ENCODE measurements at places on chromosomes 16 and 17.
A peak's percentile ranks its signal among the peaks of the same experiment; 100 is the strongest.

- DNase-seq = no peak
- peaks cover 59% of the 10 kb centered on the region for H3K27me3 ChIP-seq
- H3K4me1 ChIP-seq = peaks cover 30% of the 10 kb centered on the region
- peak overlapping the region; percentile 84 for H3K4me3 ChIP-seq
- peak overlapping the region; percentile 80 for H3K27ac ChIP-seq
Measured at GRCh38 chr17:81395600-81396277, 482 bp downstream of the BAHCC1 start.

GRCh38 chr17:79281803-79282202, 207.2 kb downstream of the ENGASE start:
- H3K4me1 ChIP-seq = no peaks in the 10 kb centered on the region
- H3K27me3 ChIP-seq = no peaks in the 10 kb centered on the region
- H3K27ac ChIP-seq = no peak overlapping the region
- no peaks in the 10 kb centered on the region for H3K36me3 ChIP-seq

DNA sequence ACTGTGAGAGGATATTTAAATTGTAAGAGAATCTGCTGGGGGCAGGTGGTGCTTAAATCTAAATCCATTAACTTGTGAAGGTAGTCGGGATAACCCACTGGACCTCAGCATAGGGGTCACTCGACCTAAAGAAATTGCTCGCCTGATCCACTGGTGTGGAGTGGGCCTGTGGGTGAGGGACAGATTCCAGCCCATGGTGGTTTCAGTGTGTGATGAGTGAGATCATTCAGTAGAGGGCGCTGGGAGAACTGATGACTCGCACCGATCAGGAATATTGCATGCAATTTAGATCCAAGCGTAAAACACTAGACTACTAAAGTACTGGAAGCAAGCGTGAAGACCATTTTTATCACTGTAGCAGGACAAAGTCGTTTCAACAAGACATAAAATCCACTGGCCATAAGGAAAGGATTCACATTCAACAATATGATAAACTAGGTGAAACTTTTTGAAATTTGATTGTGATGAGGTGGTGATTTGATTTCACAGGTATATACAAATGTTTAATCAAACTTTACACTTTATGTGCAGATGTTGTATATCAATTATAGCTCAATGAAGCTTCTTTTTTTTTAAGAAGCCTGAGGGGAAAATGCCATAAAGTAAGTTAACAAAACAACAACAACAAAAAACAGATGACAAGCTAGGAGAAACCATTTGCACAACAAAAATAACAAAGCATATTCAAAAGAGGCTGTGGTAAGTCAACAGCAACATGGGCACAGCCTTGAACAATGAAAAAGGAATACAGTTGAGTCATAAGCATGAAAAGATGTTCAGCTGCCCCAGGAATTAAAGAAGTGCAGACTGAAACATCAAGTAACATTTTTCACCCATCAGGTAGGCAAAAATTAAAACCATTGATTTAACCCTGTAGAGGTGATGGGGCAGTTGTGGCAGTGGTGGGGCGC, 7.5 kb upstream of the TMEM170A start:
- no peak overlapping the region for H3K27ac ChIP-seq
- H3K4me3 ChIP-seq = no peak overlapping the region
- H3K4me1 ChIP-seq = peaks cover 6% of the 10 kb centered on the region

DNA sequence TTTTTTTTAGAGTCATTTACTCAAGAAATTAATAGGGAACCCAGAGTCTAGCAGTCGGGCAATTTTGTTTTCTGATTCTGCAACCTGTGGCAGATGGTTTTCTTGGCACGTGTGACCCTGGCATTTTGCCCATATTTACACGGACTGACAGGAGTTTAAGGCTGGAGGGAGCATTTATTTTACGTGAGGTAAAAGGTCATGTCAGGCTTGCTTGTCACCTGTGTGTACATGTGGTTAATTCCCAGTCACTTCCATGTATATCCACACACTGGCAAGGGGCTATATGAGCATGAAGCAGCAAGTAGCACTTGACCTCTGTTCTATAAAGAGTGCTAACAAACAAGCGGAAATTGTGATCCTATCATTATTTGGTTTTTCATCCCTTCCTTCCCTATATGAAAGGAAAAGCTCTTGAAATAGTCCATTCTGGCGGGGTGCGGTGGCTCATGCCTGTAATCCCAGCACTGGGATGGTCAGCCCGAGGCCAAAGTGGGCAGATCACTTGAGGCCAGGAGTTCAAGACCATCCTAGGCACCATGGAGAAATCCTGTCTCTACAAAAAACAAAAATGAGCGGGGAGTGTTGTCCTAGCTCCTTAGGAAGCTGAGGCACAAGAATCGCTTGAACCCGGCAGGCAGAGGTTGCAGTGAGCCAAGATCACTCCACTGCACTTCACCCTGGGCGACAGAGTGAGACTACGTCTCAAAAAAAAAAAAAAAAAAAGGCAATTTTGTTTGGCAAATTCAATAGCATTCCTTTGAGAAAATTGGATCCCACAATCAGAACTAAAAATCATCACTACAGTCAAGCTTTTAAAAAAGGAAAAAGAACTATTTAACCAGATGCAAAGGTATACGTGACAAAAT, 2.1 kb downstream of the SPAG9 start:
- peaks cover 69% of the 10 kb centered on the region for H3K4me1 ChIP-seq
- H3K4me3 ChIP-seq = peak overlapping the region; percentile 95
- DNase-seq = no peak

DNA sequence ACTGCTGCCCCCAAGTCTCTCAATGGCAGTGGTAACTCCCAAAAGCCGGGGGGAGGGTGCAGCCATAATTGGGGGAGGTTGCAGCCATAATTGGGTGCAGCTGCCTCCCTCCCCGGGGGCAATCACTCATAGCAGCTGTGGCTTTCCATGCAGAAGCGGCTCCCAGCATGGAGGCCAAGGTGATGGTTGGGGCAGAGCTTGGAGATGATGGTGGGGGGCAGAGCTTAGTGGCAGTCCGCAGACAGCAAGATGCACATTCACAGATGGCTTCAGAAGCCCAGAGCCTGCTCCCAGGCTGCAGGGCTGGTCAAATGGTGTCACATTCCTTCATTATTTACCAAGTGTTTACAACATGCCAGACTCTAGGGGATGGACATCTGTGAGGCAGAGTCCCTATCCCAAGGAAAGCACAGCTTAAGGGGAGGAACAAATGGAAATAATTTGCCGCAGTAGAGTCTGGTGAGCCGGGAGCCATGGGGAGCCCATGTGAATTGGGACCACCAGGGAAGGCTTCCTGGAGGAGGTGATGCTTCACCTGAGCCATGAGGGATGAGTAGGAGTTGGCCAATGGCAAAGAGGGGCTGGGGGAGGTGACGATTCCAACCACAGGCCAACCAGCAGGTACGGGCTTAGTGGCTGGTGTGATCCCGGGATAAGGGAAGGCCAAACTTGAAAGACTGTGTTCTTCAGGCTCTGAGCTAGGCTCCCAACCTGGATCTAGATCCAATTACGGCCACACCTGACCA, 8.1 kb downstream of the DOC2B start:
- H3K4me1 ChIP-seq = peaks cover 5% of the 10 kb centered on the region
- no peak for DNase-seq
- H3K27ac ChIP-seq = no peak overlapping the region
- no peak overlapping the region for H3K4me3 ChIP-seq
- H3K27me3 ChIP-seq = peaks cover 10% of the 10 kb centered on the region

- H3K27ac ChIP-seq = peak overlapping the region; percentile 84
- no peaks in the 10 kb centered on the region for H3K27me3 ChIP-seq
- DNase-seq = peak; percentile 32
- H3K4me1 ChIP-seq = peaks cover 100% of the 10 kb centered on the region
Measured at GRCh38 chr17:77472468-77473310, 331.9 kb downstream of the SEC14L1 start.

DNA sequence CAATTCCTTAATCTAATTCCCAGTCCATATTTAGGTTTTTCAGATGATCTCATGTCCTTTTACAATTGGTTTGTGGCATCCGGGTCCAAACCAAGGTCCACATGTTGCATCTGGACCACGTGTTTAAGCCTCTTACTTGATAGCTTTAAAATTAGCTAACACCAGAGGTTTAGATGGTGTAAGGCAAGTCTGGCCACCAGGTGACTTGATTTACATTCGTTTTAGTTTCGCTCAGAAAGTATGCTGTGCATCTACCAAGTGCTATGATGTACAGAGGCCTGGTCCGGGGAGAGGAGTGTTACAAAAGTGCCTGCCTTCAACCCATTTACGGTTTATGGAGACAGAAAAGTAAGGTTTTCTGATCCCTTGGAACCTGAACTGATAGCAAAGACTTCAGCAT, 878 bp upstream of the DNAJA2 start:
- peak overlapping the region; percentile 98 for H3K27ac ChIP-seq
- peak overlapping the region; percentile 92 for H3K4me3 ChIP-seq
- H3K36me3 ChIP-seq = peaks cover 10% of the 10 kb centered on the region
- H3K4me1 ChIP-seq = peaks cover 64% of the 10 kb centered on the region

DNA sequence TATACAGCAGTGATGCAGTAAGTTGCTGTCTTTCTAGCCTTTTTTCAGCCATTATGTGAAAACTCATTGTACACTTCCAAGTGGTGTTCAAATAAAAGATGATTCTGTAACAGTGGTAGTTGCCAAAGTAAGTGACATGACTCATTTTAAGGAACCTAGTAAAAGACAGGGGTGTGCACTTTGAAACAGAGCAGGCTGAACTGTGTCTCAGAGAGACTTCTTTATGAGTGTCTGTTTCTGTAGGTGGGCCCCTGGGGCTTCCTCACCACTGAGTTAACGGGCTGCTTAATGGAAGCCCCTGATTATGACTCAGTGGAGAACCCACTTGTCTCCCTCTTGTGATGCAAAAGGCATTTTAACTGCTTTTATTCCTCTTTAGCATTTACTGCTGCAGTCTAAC, 147.3 kb downstream of the PCTP start:
- H3K36me3 ChIP-seq = no peaks in the 10 kb centered on the region
- H3K27ac ChIP-seq = no peak overlapping the region
- H3K27me3 ChIP-seq = peaks cover 3% of the 10 kb centered on the region
- no peak overlapping the region for H3K4me3 ChIP-seq
- no peak for DNase-seq

DNA sequence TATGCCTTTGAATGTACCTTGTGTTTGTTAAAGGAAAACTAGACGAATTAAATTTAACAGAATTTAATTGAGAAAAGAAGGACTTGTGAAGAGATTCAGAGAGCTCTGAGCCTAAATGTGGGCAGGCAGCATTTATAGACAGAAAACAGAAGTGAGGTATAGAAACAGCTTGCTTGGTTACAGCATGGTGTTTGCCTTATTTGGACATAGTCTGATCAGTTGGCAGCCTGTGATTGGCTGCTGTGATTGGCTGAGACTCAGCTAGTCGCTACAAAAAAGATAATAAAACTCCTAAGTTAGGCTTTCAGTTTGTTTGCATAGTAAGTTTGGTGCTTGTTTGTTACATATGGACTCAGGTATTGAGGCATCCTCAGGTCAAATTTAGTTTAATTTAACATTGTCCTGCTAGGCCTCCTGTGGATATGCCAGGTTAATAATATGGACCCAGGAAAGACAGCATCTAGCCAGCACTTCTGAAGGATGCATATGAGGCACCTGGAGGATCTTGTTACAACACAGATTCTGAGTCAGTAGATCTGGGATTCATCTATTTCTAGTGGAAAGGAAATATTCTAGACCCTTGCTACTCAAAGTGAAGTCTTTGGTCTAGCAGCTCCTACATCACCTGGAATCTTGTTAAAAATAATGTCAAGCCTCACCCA, 43.4 kb downstream of the SLFN5 start:
- H3K4me3 ChIP-seq = peak overlapping the region; percentile 16
- DNase-seq = peak; percentile 16
- peak overlapping the region; percentile 76 for H3K27ac ChIP-seq
- H3K36me3 ChIP-seq = peaks cover 7% of the 10 kb centered on the region
- H3K4me1 ChIP-seq = peaks cover 35% of the 10 kb centered on the region

GRCh38 chr17:48016112-48016511, 21.5 kb downstream of the COPZ2 start:
- H3K4me1 ChIP-seq = peaks cover 28% of the 10 kb centered on the region
- H3K27me3 ChIP-seq = peaks cover 35% of the 10 kb centered on the region
- DNase-seq = no peak
- H3K27ac ChIP-seq = no peak overlapping the region
- H3K36me3 ChIP-seq = no peaks in the 10 kb centered on the region

DNA sequence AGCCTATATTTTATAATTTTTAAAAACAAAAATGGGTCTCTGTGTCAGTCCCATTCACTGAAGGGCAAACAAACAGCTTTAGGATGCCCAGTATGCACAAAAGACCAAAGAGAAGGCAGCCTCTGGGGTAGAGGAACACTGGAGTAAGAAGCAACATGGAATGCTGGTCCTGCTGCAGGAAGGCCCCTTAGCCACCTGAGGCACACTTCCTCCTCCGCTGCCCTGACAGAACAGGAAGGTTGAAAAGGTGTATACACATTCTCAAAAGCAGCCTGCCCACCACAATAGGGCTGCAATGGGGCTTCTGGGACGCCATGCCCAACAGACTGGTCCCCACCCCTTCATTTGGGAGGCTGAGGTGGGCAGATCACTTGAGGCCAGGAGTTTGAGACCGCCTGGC, 19.5 kb downstream of the TOM1L2 start:
- DNase-seq = no peak
- H3K4me3 ChIP-seq = no peak overlapping the region
- H3K27me3 ChIP-seq = no peaks in the 10 kb centered on the region
- peaks cover 9% of the 10 kb centered on the region for H3K36me3 ChIP-seq
- peaks cover 45% of the 10 kb centered on the region for H3K4me1 ChIP-seq

GRCh38 chr17:68255151-68255550, 7.3 kb downstream of the AMZ2 start:
- peak overlapping the region; percentile 96 for H3K27ac ChIP-seq
- H3K4me1 ChIP-seq = peaks cover 80% of the 10 kb centered on the region
- DNase-seq = no peak
- H3K27me3 ChIP-seq = no peaks in the 10 kb centered on the region

DNA sequence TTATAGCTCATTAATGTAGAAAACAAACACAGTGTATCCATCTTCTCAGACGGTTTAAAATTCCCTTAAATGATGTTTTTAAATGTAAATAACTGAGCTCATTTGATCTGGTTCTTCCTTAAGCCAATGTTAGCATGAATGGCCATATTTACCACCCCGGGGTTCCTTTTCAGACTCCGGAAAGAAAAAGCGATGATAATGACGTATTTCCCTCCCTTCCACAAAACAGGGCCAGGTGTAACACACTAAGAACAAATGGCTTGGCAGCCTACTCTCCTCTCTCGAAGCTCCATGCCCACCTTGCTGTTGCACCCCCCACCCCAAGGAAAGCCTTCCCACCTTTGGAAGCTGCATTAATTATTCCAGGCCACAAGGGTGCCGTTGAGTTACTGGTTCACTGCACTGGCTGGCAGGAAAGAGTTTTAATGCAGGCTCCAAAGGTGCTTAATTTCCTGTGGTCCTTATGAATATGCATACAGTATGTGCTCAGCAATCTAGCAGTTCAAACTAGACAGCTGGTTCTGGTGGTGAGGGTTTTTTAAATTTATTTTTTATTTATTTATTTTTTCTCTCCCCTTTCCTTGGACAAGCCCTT, 378.9 kb downstream of the WWOX start:
- H3K36me3 ChIP-seq = no peaks in the 10 kb centered on the region
- no peak overlapping the region for H3K27ac ChIP-seq
- H3K27me3 ChIP-seq = no peaks in the 10 kb centered on the region
- DNase-seq = peak; percentile 2
- H3K4me3 ChIP-seq = no peak overlapping the region

All from activated T-cell treated with anti-CD3 and anti-CD28 coated beads, Interleukin-2, amount 50 U/mL, for 72 hours (primary cell).